Motor neuron (in vitro differentiated cells): ENCODE measurements at places on chromosomes 16 and 17. TPM values are rescaled to one million over a fixed set of nuclear protein-coding genes. Genes with fewer than 3 reads are reported as not detected.

The COTL1 gene
- 113 and 128 TPM in 2 replicates for total RNA-seq

The CLEC18A gene
- total RNA-seq, result 1.6 and 2.2 TPM in 2 replicates

The MT1G gene
- 1.7 TPM in 1 of 2 replicates, not detected in the other for total RNA-seq

The MAPT gene
- 116 and 125 TPM in 2 replicates for total RNA-seq

The KCNH6 gene
- 0.77 TPM in 1 of 2 replicates, not detected in the other for total RNA-seq

The PDE6G gene
- total RNA-seq, result 0.71 and 0.87 TPM in 2 replicates

The SLC12A3 gene
- total RNA-seq, result 0.44 TPM in 1 of 2 replicates, not detected in the other

The PLEKHG4 gene
- 38.2 and 39.0 TPM in 2 replicates for total RNA-seq

The FA2H gene
- 0.96 TPM in 1 of 2 replicates, not detected in the other for total RNA-seq

The NKD1 gene
- total RNA-seq, result 1.1 and 1.4 TPM in 2 replicates

The KRT12 gene
- total RNA-seq, result 0.67 TPM in 1 of 2 replicates, not detected in the other

The MYH8 gene
- total RNA-seq, result under 0.01 and 0.06 TPM in 2 replicates

The LRRC75A gene
- 15.8 and 17.5 TPM in 2 replicates for total RNA-seq

The WNT3 gene
- 2.1 and 2.4 TPM in 2 replicates for total RNA-seq

The CCL2 gene
- 0.92 and 1.4 TPM in 2 replicates for total RNA-seq

The TERB1 gene
- 0.49 TPM in 1 of 2 replicates, not detected in the other for total RNA-seq

The COX10 gene
- total RNA-seq, result 15.3 and 16.6 TPM in 2 replicates

The ABCA9 gene
- total RNA-seq, result 0.06 and 0.16 TPM in 2 replicates

The IL17C gene
- 2.4 TPM in 1 of 2 replicates, not detected in the other for total RNA-seq

The PDILT gene
- not detected in 2 replicates for total RNA-seq

The ITGAE gene
- 15.9 and 26.5 TPM in 2 replicates for total RNA-seq

The USP43 gene
- total RNA-seq, result 0.27 TPM in 1 of 2 replicates, not detected in the other

The BRIP1 gene
- 1.0 and 1.6 TPM in 2 replicates for total RNA-seq
